Tibial nerve (tissue), 4 donors: ENCODE measurements at places on chromosomes 5 and 9.

GRCh38 chr5:155303120-155303519 is 289.6 kb downstream of the KIF4B start:
- no peak for DNase-seq

- no peak for DNase-seq
These were observed 11.4 kb downstream of the MRRF start for GRCh38 chr9:122276096-122276495.

DNA sequence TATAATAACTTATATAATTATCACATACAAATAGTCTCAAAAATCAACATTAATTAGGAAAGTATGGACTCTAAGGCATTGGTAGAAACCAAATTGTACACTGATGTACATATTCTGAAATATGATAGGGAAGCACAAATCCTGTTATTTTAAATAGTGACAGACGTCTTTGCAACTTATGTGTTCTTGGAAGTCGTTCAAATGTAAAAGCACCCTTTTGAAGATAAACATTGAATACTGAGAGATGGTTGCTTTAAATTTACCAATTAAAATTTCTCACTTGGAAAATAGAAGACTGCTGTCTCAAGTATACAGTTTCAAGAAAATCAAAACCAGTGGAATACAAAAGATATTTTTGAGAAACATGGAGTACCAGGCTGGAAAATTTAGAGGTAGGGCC is 457.4 kb upstream of the NUDT12 start:
- no peak for DNase-seq

GRCh38 chr9:13143281-13143680 is 136.2 kb downstream of the MPDZ start:
- DNase-seq: no peak

DNA sequence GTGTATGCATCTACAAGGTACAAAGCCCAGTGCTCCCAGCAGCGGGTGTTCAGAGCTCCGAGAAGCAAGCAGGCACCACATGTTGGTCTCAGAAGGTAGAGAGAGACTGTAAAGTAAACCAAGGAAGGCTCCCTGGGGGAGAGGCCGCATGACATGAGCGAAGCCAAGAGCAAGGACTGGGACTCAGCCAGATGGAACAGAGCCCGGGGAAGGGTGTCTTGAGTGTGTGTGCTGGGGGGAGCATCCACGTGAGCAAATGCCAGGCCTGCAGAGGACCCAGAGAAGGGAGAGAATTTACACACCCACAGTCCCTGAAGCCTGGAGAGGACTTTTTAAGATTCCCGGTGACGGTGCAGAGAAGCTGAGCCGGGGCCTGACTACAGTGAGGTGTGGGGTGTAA is 15.2 kb upstream of the KCNIP1 start:
- DNase-seq: no peak

DNA sequence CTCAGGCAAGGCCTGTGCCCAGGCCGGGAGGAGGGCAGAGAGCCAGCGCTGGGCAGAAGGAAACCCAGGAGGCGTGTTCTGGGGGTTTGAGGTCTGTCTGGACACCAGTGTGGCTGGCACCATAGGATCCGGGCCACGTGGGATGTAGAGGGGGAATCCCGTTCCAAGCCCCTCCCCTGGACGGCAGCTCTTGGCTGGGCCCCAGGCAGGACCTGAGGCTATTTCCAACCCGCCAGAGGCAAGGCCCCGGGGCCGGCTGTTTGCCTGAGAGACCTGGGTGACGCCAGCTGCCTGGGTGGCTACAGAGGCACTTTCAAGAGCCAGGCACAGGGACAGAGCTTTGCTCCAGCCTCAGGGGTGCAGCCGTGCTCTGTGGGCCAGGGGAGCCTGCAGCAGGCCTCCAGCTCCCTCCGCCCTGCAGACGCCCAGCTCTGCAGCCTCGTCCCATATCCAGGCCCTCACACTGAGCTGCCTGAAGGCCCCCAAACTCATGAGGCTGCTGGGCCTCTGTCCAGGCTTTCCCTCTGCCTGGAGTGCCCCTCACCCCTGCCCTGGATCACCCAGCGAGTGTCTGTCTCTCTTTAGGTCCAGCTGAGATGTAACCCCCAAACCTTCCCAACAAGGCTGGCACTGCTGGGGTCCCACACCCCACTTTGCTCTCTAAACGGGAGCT is 56.6 kb upstream of the EGFL7 start:
- no peak for DNase-seq

DNA sequence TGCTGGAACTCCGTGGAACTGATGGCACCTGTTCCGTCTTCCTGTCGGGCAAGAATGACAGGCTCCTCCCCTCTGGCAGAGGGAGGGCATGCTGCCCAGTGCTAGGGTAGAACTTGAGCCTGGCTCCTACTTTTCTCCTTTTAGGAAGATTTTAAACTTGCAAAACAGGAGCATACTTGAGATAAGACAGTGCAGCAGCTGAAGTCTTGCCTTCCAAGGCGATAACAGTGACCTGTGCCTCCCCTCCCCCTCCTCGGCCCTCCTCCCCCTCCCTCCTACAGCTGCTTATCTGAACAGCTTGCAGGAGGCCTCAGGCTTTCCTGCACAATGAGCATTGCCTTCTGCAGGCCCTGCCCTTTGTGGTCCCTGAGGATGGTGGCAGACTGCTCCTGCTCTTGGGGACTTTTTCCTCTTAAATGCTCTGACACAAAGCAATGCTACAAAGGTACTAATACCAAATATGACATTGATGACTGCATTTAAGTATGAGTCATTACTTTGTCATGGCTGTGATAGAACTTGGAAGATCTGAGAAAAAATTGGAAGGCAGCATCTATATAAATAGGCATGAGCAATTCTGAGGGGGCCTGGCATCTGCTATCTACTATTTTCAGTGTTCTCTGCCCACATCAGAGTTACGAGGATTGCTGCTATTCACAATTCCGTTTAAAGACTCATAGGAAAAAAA is 2.0 kb downstream of the GADD45G start:
- DNase-seq: no peak

- DNase-seq: no peak
These were observed 76.8 kb downstream of the FGF10 start for GRCh38 chr5:44312374-44312773.

- DNase-seq: no peak
These were observed 36.5 kb downstream of the SHB start for GRCh38 chr9:38032266-38033110.

DNA sequence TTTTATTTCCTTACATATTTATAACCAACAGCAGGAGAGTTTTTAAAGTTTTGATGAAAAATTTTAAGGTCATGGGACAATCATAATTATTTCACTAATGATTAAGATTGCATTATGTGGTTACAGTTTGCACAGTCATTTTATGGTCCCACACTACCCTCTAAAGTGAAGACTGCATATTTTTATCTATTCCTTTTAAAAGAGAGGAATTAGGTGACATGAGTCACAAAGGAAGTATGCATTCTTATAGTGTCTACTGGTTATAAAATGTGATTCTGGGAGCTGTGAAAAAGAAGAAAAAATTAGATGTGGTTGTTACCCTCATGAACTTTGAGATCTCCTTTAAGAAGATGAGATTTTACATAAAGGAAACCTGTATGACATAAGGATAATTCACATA is 87.9 kb upstream of the GRIA1 start:
- no peak for DNase-seq

GRCh38 chr9:68798423-68798822 is 93.4 kb downstream of the PIP5K1B start:
- no peak for DNase-seq

DNA sequence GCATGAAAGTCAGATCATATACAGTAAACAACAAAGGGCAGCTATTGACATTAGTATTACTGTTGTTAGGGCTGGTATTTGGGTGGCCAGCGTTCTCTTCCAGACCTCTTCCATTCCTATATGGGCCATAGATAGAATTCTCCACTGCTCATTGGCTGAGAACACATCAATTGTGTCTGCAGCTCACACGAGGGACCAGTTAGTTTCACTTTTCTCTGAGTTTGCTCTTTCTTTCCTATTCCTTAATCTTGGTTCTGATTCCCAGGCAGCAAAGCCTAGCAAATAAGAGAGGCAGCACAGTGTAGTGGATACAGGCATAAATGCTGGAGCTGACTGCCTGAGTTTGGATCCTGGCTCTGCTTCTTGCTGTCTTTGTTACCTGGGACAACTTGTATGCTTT is 476.4 kb downstream of the SPOCK1 start:
- DNase-seq: no peak

DNA sequence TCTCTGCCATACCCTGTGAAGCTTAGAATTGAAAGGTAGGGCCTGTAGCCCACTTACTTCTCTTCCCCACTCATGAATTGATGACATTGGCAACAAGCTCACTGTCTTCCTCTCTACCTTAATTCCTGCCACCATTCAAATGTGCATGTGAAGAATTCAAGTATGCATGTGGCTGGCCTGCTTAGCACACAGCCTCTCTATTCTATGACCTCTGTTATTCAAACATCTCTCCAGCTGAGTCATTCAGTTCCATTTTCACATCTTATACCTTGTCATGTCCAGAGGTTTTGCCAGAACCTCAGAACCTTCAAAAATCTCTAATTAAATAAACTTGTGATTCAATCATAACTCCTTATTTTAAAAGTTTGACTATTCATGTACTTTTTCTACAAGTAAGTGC is 114.7 kb upstream of the MAN2A1 start:
- DNase-seq: no peak

GRCh38 chr5:107294669-107295068 is 376.1 kb downstream of the EFNA5 start:
- no peak for DNase-seq

GRCh38 chr9:69919461-69920061 is 98.9 kb downstream of the CFAP95 start:
- DNase-seq: no peak

DNA sequence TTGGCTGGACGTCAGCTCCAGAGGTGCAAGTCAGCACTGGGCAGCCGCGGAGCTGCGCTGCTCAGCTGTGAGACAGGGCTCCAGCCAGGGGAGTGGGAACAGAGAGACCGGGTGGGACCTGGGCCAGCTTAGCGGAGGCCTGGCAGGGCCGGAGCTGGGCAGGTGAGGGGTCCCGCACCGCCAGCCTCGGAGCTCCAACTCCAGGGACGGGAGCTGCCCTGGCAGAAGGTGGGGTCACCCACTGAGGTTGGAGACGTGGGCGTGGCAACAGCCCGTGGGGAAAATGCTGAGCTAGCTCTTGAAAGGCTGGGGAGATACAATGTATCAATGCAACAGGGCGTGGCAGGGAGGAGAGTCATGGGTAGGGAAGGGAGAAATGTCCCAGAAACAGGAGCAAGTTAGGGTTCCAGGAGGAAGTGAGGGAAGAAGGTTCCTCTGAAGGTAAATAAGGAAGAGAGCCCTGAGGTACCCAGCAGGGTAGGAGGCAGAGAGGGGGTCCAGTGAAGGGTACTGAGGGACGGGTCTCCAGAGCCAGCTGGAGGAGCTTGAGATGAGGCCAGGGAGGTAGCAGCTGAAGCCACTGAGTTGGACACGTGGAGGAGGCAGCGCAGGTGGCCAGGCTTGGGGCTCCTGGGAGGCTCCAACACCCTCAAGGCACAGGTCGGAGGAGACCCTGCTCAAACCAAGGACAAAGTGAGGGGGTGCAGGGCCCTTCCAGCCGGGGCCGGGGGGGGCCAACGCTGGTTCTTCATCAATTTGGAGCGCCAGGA is 736 bp upstream of the NKD2 start:
- DNase-seq: peak; percentile 8

DNA sequence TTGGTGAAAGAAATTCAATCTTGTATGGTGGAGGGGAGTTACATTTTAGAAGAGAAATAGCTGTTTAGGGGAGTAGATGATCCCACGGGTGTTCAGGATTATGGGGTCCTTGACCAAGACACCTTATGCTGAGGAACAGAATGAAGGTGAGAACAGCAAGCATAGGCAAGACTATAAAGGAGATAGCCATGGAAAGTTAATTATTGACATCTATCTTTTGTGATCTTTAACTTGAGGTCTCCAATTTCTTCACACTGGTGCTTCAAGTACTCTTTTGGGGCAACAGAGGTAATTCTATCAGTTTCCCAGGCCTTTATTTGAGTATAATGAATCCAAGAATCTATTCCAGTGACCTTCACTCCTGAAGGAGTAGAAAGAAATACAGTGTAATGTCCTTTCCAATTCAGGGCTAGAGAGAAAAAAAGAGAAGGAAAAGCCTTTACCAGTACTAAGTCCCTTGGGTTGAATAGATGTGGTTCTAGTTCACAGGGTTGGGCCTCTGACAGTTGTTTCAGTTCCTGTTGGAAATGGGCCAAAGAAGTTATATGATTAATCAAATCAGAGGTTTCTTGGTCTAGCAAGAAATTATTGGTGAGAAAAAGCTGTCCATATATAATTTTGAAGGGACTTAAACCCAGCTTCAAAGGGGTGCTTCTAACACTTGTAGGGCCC is 2104.1 kb upstream of the ACO1 start:
- no peak for DNase-seq
